Hair follicle dermal papilla cell (primary cell): ENCODE measurements at places on chromosomes 5 and 9. TPM values are rescaled to one million over a fixed set of nuclear protein-coding genes. Genes with fewer than 3 reads are reported as not detected.

SQSTM1 gene
- total RNA-seq = 616 and 684 TPM in 2 replicates

COL23A1 gene
- total RNA-seq = 14.7 and 26.0 TPM in 2 replicates

SLC34A1 gene
- not detected in 2 replicates for total RNA-seq

FGFR4 gene
- total RNA-seq = 0.81 and 1.3 TPM in 2 replicates

SAXO1 gene
- total RNA-seq = under 0.01 TPM in 2 replicates

LCN2 gene
- 0.32 TPM in 1 of 2 replicates, not detected in the other for total RNA-seq

OTULINL gene
- 0.49 and 1.3 TPM in 2 replicates for total RNA-seq

CCDC187 gene
- total RNA-seq = not detected in 2 replicates

GLDC gene
- not detected in 2 replicates for total RNA-seq

P4HA2 gene
- 181 and 200 TPM in 2 replicates for total RNA-seq

LCN9 gene
- not detected in 2 replicates for total RNA-seq

ASPN gene
- 38.5 and 49.8 TPM in 2 replicates for total RNA-seq

ZNF366 gene
- total RNA-seq = under 0.01 TPM in 1 of 2 replicates, not detected in the other

SPAAR gene
- not detected in 2 replicates for total RNA-seq

TAF1L gene
- total RNA-seq = not detected in 2 replicates

CHD1 gene
- total RNA-seq = 39.3 and 44.5 TPM in 2 replicates
